H1 (cell line): ENCODE measurements at places on chromosomes 4 and X.

- no peak overlapping the region for H3K4me3 ChIP-seq
- DNase-seq: no peak
- H3K4me1 ChIP-seq: no peaks in the 10 kb centered on the region
- H3K36me3 ChIP-seq: no peaks in the 10 kb centered on the region
- H3K27ac ChIP-seq: no peak overlapping the region
- no peaks in the 10 kb centered on the region for H3K27me3 ChIP-seq
Measured at GRCh38 chr4:14564281-14564680, 438.0 kb upstream of the CPEB2 start.

DNA sequence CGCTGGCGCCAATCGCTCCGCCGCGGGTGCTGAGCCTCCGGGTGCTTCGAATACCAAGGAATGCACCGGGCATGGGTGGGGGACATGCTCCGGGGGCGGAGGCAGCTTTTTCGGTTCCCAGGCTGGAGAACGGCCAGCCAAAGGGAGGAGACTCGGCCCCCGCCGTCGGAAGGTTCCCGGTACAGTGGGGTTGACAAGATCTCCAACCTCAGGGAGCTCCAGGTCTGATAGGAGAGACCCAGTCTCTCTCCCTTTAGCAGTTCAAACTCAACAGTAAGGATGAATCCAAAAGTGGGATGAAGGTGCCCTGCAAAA is 29.1 kb upstream of the BCORL1 start:
- no peaks in the 10 kb centered on the region for H3K36me3 ChIP-seq
- no peak for DNase-seq
- H3K4me3 ChIP-seq: peak overlapping the region; percentile 64
- peaks cover 55% of the 10 kb centered on the region for H3K27me3 ChIP-seq

GRCh38 chrX:150574559-150575418 is 6.4 kb downstream of the MTM1 start:
- H3K27me3 ChIP-seq: no peaks in the 10 kb centered on the region
- no peaks in the 10 kb centered on the region for H3K36me3 ChIP-seq
- H3K4me1 ChIP-seq: peaks cover 7% of the 10 kb centered on the region
- H3K27ac ChIP-seq: no peak overlapping the region
- DNase-seq: no peak

DNA sequence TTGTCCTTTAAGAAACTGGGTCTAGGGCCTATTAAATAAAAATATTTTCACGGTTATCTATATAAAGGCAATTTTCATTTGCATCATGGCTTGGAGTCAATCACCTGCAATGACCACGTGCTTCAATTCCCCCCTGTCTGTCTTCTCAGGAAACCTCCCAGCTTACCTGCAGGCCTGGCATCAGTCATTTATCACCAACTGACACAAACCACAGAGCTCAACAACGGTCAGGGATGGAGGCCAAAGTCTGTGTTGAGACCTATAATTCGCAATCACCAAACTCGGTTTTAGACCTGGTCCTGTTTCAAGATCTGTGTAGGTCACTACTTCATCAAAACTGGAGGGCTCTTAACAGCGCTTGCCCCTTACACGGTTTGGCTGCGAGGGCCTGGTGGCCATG is 1.9 kb downstream of the SLC9A7 start:
- no peak for DNase-seq
- no peak overlapping the region for H3K4me3 ChIP-seq
- no peak overlapping the region for H3K27ac ChIP-seq
- no peaks in the 10 kb centered on the region for H3K27me3 ChIP-seq

- no peak overlapping the region for H3K27ac ChIP-seq
- H3K4me3 ChIP-seq: no peak overlapping the region; the same call in 1 of the 2 replicates
- H3K27me3 ChIP-seq: peaks cover 60% of the 10 kb centered on the region
- DNase-seq: no peak
Measured at GRCh38 chr4:1172971-1173757, 781 bp upstream of the SPON2 start.

DNA sequence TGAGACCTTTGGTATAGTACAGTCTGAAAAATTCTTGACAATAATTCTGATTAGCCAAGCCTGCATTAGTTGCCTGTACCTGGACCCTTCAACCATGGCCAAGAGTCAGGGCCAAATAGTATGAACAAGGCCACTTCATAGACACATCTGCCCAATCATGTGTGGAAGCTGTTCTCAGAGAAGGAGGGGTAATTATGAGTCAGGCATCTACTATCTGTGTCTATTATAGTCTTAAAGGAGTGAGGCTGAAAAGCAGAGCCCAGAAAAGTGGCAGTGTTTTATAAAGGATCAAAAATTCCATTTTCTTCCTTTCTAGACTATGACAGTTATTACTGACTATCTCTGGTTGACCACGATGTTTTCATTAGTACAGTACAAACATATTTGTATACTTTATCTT is 5.0 kb upstream of the ADGRL3 start:
- no peak for DNase-seq
- no peaks in the 10 kb centered on the region for H3K36me3 ChIP-seq
- no peak overlapping the region for H3K4me3 ChIP-seq
- H3K27me3 ChIP-seq: no peaks in the 10 kb centered on the region; the same call in 1 of the 2 replicates
